ENCODE measurements at places on chromosomes 4 and X. TPM values are rescaled to one million over a fixed set of nuclear protein-coding genes. Genes with fewer than 3 reads are reported as not detected.

CT45A5 gene
- total RNA-seq = not detected

DCAF12L1 gene
- total RNA-seq = 0.11 TPM

TRMT2B gene
- 18.1 TPM for total RNA-seq

TMEM33 gene
- total RNA-seq = 49.0 TPM

EDNRA gene
- 140 TPM for total RNA-seq

KCTD8 gene
- total RNA-seq = 6.6 TPM

Data from mesothelial cell of epicardium (in vitro differentiated cells).